Activated naive CD8-positive, alpha-beta T cell treated with anti-CD3 and anti-CD28 coated beads, Interleukin-2, amount 50 U/mL, for 16 hours (primary cell): ENCODE measurements at places on chromosomes 3 and 15.

- no peak for DNase-seq
Measured at GRCh38 chr3:194306109-194306686, 44.9 kb downstream of the CPN2 start.

- DNase-seq, result no peak
Measured at GRCh38 chr3:51684971-51685751, 14.1 kb downstream of the TEX264 start.

- peak; percentile 3 for DNase-seq
Measured at GRCh38 chr3:111859061-111859973, at the start of gene PHLDB2. Gene PHLDB2, plus strand, starts transcription at chr3:111859265. Its CDS starts 24,813 bp downstream, at chr3:111884078.

DNA sequence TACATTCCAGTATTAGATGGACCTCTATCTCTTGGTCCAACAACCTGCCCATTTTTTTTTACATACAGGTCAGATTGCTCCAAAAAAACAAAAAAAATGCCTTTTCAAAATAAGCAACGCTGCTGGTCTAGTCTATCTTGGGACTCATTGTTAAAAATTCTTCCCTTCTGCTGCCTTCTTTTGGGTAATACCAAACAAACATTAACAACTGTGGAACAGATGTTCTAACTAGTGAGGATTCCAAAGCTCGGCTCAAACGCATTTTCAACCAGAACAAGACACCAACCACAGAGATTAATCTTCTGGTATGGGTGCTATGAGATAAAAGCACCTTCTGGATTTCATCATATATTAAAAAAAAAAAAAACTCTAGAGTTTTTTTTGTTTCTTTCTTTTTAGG, 24.7 kb downstream of the ARHGAP31 start:
- no peak for DNase-seq
